ENCODE measurements at places on chromosomes 2 and 18.

DNA sequence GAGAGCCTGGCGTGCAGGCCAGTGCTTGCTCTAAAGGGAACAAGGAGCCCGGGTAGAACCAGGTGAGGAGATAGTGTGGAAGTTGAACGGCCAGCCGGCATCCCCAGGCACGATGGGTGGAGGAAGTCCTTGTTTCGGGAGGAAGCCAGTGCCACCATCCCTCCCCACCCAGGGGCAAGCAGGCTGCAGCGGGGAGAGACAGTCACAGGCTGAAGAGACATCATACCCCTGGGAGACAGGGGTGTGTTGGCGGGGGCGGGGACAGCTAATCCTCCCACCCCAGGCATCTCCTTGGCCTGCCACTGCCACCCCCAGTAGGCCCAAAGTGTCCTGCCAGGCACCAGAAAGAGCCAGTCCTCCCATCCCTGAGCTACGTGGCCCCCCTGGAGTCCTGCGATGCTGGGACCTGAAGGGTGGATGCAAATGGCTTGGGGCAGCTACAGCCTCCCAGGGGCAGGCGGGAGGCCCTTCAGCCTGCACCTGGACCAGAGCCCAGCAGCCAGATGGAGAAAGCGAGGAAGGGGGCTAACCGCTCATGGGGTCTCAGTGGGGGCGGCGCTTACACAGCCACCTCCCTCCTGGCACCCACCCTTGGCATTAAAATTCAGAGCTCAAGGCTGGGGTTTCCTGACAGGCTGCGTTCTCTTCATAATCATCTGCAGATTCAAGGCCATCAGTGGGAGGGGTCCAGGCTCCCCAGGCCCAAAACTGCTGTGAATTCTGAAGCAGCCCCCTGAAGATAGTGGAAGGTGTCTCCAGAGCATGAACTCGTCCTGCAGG is 14.8 kb upstream of the GPR55 start:
- no peak for DNase-seq

GRCh38 chr18:77037567-77037966 is 95.0 kb downstream of the MBP start:
- no peak for DNase-seq

- no peak for DNase-seq
Measured at GRCh38 chr2:77395011-77395410, 127.2 kb downstream of the LRRTM4 start.

DNA sequence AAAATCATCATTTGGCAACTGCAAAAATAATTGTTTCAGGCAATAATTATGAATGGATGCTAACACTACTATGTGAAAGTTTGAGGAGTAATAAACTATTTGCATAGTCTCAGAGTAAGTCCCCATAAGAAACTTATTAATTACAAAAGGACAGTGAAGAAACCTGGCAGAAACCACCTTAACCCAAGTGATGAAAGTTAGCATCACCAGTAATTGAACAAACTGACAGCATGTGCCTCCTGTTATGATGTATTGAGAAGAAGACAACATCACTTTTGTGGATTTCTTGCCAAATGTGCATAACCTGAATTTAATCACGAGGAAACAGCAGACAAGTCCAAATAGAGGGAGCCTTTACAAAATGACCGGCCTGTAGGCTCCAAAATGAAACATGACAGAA is 183.3 kb upstream of the SP5 start:
- DNase-seq, result no peak

DNA sequence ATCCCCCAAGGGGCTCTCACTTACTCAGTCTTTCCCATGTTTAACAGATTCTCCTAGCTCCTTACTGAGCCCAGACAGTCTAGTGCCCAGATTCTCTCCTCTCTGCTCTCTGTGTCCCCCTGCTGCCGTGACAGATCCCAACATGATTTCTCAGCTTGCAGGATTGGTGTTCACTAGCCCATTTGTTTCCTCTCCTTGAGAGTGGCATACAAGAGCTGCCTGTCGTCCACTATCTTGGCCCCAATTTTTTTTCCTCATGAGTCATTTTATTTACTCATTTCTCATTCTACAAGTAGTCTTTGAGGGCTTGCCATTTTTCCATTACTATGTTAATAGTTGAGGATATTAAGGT is 199.9 kb upstream of the FN1 start:
- DNase-seq, result no peak

GRCh38 chr2:149877913-149878312 is 290.3 kb upstream of the MMADHC start:
- DNase-seq, result no peak
